Type B pancreatic cell (in vitro differentiated cells): ENCODE measurements at places on chromosomes 11 and 22.
A peak's percentile ranks its signal among the peaks of the same experiment; 100 is the strongest.

DNA sequence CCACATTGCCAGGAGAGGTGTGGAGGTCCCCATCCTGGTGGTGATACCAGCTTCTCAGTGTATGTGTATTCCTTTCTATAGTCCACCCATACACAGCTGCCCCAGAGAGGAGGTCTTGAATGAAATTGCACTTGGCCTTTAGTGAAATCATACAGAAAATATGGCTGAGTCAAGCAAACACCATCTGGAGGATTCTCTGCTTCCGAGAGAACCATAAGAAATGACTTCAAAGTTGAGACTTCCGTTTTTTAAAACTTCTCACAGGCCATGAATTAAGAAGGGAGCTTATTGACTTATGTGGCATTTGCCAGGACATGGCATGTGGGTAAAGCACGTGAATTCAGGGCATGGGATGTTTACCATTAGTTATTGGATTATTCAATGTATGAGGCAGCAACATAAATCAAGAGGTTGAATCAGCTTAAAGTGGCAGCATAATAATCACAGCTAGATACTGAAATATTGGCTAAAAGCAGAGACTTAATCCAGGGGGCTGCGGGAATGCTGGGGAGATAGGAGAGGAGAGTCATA, 119.1 kb upstream of the MTNR1B start:
- no peak for DNase-seq

GRCh38 chr11:107706531-107706930, 5.3 kb downstream of the SLN start:
- no peak for DNase-seq

- DNase-seq: no peak
Observed at GRCh38 chr11:4546878-4547277, 1.9 kb downstream of the OR52M1 start.

DNA sequence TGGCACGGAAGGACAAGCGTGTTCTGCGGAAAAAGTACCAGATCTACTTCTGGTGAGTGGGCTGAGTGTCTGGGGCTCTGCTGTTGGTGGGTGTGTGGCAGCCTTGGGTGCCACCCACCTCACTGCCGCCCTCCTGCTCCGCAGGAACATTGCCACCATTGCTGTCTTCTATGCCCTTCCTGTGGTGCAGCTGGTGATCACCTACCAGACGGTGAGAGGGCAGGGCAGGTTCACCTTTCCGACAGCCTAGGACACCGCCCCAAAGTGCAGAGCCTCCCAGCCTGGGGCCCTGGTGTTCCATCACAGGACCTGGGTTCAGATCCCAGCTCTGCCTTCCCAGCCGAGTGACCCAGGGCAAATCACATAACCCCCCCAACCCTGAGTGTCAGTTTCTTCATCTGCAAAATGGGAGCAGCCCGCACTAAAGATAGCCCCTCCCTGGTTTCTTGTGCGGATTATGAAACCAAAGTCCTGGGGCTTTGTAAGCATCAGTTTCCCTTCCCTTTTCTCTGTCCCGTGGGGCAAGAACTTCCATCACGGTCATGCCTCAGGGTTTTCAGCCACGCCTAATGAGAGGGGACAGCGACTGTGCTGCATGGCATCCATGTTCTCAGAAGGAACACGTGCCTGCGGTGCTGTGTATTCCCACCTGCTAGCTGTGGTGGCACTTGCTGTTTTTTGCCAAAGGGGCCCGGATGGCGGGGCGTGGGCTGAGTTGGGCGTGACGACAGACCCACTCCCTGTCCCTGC, 9.8 kb upstream of the TAGLN start:
- DNase-seq: peak; percentile 47

GRCh38 chr22:29154364-29155048, 51.2 kb upstream of the EMID1 start:
- DNase-seq: peak; percentile 90

- no peak for DNase-seq
Observed at GRCh38 chr11:2835296-2835695, 50.3 kb downstream of the CDKN1C start.

DNA sequence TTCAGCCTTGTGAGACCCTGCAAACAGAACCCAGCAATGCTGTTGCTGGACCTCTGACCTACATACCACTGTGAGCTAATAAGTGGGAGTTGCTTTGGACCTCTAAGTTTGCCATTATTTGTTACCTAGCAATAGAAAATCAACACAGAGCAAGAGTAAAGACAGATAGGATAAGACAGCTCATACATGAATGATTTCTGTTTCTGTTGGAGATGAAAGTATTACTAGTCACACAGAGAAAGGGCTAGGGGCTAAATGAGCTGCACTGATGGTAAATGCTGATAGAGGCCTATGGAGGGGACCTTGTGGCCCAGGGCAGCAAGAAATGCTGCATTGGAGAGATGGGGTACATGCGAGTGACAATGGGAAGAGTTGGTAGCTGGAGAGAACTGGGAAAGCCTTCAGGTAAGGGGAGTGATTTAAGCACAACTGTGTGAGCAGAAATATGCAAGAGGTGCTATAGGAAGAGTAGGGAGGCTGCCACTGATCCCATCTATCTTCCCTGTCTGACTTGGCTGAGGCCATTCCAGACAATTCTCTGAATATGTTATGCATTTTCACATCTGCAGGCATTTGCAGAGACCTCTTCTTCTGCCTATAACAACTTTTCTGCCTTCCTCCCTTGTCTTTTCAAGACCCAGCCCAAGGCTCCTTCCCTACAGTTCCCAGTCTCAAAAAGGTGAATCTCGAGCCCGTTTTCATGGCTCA, 46.1 kb upstream of the SYN3 start:
- no peak for DNase-seq

- no peak for DNase-seq
Observed at GRCh38 chr11:70429724-70430521, 31.6 kb downstream of the CTTN start.

- DNase-seq: no peak
Observed at GRCh38 chr11:113668255-113668654, 37.9 kb downstream of the TMPRSS5 start.

DNA sequence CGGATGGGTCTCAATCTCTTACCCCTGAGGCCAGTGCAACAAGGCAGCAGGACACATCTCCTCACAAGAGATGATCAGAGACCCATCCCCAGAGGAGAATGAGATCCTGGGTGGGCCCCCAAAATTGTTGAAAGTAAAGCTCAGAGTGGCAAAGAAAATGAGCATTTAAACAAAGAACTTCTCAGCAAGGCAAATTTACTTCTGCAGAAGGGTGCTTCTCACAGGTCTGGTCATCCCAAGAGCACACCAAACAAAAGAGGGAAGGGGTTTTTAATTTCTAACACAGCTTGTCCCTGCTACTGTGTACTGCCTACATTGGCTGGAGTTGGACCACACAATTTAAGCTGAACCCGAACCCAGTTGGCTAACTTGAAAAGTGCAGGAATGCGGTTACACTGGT, 1628.6 kb upstream of the RAG2 start:
- no peak for DNase-seq

DNA sequence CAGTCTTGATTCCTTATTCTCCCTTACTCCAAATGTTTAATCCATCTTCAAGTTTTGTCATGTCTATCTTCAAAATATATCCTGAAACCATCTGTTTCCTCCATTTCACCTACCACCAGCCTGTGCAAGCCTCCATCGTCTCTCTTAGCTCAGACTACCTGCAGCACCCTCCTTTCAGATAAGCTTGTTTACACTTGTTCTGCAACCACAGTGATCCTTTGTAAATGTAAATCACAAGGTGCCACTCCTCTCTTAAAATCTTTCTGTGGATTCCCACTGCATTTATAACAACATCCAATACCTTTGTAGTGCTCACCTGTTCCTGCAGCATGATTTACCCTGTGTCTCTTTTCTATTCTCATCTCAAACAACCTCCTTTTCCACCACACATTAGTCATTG, 31.8 kb upstream of the GPR83 start:
- no peak for DNase-seq

GRCh38 chr11:112525270-112525669, 264.6 kb upstream of the PLET1 start:
- no peak for DNase-seq
